ENCODE measurements at places on chromosomes 3 and 15.

DNA sequence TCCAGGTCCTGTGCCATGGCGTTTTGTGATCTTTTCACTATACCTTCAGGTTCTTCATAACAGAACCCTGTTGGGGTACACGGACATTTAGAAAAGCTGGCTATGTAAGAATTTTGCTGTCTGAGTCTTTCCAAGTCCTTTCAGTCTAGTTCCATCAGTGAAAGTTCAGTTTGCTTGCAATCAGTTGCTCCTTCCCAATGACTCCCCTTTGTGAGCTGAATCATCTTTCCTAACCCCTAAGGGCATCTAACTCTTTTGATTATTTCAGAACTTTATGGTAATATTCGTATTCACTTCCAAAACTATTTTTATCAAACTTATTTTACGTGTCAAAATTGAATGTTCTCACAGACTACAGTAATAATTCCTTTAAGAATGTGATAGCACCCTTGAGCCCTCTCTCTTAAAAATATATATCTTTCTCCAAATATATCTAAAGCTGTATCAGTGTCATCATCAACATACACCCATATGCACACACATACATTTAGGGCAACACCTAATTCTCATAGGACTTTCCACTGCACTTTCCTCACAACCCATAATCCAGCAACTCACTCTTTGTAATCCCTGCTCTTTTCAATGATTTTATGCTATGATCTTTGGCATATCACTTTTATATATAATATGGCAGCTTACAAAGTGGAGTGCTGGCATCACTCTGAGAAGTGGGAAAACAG is 263.7 kb downstream of the GBE1 start:
- DNase-seq = no peak

- DNase-seq = no peak
Measured at GRCh38 chr3:101310978-101311375, 9.4 kb downstream of the IMPG2 start.

DNA sequence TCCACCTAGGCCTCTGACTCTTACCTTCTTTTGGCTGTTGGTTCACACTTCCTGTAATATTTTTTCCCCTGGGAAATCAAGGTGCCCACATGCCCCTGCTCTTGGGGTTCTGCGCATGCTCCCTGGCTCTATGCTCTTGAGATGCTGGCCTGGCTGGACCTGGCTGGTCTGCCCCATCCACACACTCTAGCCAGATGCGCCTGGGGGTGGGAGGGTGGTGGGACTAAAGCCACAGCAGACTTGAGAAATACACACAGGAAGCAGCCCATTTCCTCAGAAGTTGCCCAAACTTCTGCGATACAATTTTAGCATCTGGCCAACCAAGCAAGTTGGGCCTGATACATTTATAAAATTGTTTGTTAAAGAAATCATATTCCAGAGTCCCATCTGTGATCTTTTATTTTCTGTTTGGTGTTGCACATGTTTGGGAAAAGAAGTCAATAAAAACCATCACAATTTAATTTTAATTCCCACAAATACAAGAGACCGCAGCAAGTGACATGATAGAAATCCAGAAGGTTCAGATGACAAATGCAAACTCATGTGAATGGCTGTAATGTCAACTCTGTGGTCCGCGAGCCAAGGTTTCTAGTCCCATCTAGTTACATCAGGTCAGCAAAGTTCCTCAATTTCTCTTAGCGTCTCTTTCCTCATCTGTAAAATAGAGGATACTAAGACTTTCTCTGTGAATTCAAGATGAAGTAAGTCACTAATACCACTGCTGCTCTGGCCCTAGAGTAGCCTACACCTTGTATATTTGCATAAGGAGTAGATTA is 55.9 kb upstream of the MEF2A start:
- no peak for DNase-seq

DNA sequence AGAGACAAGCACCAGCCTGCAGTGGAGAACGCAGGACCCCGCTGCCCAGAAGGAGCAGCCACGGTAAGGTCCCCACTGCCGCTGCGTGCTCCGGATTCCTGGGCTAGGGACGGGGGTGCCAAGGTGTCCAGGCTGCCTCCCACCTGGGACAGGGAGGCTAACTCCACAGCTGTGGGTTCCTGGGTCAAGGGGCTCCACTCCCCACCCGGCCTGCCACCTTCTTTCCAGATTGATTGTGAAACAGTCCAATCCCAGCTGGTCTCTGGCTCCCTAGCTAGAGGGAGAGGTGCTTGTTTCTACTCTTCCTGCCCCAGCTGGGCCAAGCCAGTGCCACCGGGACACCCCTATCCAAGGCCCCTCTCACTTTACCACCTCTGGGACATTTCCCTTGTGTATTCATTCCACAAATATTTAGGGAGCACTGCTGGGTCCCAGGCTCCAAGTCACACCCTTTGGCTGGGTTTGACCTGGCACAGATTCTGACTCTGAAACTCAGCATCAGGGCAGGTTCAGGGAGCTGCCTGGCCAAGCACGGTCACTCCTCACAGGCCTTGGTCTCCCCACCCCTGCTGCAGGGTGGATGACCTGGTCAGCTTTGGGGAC is 1.9 kb downstream of the PAK6 start:
- DNase-seq = no peak

DNA sequence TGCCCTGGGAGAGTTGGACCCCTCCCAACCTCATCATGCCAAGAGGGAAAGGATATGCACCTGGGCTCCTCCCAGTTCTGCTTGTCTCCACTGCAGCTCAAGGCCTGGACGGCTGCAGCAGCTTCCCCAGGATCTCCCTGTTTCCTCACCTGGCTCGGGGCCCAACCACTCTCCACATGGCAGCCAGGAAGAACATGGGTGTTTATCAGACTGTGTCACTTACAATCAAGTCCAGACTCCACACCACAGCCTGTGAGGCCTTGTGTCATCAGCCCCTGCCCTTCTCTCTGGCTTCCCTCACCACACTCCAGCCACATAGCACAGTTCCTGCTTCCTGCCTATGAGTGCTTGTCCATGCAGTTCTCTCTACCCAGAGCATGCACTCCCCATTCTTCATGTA is 534.4 kb downstream of the EPHB1 start:
- no peak for DNase-seq
